Epithelial cell of proximal tubule (primary cell): ENCODE measurements at places on chromosomes 6 and 20.

DNA sequence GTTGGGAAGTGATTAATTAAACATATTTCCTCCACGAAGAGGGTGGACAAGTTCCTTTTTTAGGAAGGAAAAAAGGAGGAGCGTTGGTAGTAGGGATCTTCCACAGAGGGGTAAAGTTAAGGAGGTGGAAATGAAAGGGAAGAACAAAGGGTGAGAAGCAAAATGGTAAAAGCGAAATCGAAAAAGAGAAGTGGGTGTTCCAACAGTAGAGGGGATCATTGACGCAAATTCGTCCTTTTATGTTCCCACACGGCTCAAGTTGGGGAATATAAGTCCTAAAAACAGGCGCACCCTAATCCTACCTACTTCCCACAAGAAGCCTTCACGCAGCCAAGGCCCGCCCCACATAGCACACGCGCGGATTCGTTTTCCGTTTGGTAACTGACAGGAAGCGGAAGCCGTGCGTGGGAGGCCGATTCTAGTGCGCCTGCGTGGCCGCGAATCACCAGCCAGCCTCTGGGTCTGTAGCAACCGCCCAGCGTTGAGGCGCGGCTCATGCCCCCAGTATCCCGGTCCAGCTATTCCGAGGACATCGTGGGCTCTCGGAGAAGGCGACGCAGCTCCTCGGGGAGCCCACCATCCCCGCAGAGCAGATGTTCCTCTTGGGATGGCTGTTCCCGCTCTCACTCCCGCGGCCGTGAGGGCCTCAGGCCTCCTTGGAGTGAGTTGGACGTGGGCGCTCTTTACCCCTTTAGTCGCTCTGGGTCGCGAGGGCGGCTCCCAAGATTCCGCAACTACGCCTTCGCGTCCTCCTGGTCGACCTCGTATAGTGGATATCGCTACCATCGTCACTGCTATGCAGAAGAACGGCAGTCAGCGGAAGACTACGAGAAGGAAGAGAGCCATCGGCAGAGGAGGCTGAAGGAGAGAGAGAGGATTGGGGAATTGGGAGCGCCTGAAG is at the start of gene NKAPL:
TSS of gene NKAPL (plus strand) at position 421 of the 901 bp plus-strand sequence. CDS start at position 496, 75 bp downstream.
- no peak for DNase-seq

DNA sequence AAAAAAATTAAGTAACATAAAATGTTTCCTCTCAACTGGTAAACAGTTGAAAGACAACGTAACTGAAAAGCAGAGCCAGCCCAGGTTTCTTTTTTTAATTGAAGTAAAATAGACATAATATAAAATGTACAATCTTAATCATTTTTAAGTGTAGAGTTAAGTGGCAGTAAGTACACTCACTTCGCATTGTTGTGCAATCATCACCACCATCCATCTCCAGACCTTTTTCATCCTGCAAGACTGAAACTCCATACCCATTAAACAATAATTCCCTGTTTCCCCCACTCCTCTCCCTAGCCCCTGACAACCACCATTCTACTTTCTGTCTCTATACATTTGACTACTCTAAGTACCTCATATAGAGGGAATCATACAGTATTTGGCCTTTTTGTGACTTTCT is 395.7 kb downstream of the RNGTT start:
- DNase-seq, result no peak

DNA sequence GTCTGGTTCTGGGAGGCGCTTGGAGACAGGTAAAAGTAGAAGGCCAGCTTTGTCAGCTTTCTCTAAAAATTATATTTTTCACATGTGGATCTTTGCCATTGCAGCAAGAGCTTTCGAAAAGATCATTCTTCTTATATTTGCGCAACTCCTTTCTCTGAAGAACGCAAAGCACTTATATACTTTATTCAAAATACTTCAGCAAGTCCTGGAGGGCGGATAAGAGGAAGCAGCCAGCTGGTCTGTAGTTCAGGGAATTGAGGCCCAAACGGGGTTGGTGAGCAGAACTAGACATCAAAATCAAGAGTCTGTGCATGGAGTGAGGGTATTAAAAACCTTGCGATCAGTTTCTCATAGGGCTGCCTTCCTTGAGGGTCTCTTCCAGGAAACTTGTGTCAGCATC is 182.3 kb downstream of the DTNBP1 start:
- DNase-seq, result no peak

GRCh38 chr6:137305691-137306090 is 86.5 kb upstream of the IFNGR1 start:
- no peak for DNase-seq

GRCh38 chr6:165662749-165663376 is at the start of gene PDE10A:
Gene PDE10A (minus strand): TSS chr6:165663241. CDS start chr6:165662811, 430 bp downstream.
- DNase-seq, result no peak

- DNase-seq, result no peak
These were observed 924 bp downstream of the FAM162B start for GRCh38 chr6:116764629-116764960.

- no peak for DNase-seq
These were observed 933 bp downstream of the SSR1 start for GRCh38 chr6:7311917-7312615.
